ENCODE measurements at places on chromosomes 12 and 14. TPM values are rescaled to one million over a fixed set of nuclear protein-coding genes. Genes with fewer than 3 reads are reported as not detected.

ART4 gene
- 0.48 TPM for total RNA-seq

CCDC38 gene
- total RNA-seq = not detected

KLRC2 gene
- 1.6 TPM for total RNA-seq

CMKLR1 gene
- 4.9 TPM for total RNA-seq

KRT5 gene
- 413 TPM for total RNA-seq

PPP1R1A gene
- 29.7 TPM for total RNA-seq

BEGAIN gene
- 2.0 TPM for total RNA-seq

PCK2 gene
- 51.5 TPM for total RNA-seq

INSM2 gene
- total RNA-seq = not detected

CLEC1A gene
- total RNA-seq = 4.3 TPM

DBX2 gene
- 0.33 TPM for total RNA-seq

PTPRR gene
- 0.59 TPM for total RNA-seq

MBIP gene
- 19.0 TPM for total RNA-seq

TBX3 gene
- total RNA-seq = 78.3 TPM

OR4E1 gene
- total RNA-seq = not detected

CLEC2A gene
- not detected for total RNA-seq

DNA sequence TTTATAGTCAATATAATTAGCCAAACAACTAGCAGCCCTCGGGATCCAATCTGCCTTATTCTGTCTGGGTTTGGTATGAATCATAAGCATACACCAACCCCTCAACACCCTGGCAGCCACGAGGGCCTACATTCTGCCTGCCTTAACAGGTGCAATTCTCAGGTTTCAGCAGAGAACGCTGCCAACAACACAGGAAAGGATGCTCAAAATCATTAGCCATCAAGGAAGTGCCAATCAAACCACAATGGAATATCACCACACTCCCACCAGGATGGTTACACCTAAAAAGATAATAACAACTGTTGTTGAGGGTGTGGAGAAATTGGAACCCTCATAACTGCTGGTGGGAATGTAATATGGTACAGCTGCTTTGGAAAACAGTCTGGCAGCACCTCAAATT lies 122.8 kb downstream of the TTC7B start:
- no peak overlapping the region for H3K4me3 ChIP-seq
- no peaks in the 10 kb centered on the region for H3K4me1 ChIP-seq
- no peaks in the 10 kb centered on the region for H3K27me3 ChIP-seq
- no peak overlapping the region for H3K27ac ChIP-seq
- no peaks in the 10 kb centered on the region for H3K36me3 ChIP-seq

GRCh38 chr14:105849933-105850626 lies 323.7 kb downstream of the TMEM121 start:
- no peaks in the 10 kb centered on the region for H3K27me3 ChIP-seq
- no peaks in the 10 kb centered on the region for H3K4me1 ChIP-seq
- no peak for DNase-seq
- H3K4me3 ChIP-seq = no peak overlapping the region
- no peak overlapping the region for H3K27ac ChIP-seq

DNA sequence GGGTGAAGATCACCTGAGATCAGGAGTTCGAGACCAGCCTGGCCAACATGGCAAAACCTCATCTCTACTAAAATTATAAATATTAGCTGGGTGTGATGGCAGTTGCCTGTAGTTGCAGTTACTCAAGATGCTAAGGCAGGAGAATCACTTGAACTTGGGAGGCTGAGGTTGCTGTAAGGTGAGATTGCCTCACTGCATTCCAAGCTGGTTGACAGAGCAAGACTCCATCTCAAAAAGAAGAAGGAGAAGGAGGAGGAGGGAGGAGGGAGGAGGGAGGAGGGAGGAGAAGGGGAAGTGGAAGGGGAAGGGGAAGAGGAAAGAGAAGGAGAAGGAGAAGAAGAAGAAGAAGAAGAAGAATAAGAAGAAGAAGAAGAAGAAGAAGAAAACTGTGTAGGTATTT lies 17.0 kb downstream of the RNASE10 start:
- H3K4me3 ChIP-seq = no peak overlapping the region
- H3K4me1 ChIP-seq = no peaks in the 10 kb centered on the region
- no peaks in the 10 kb centered on the region for H3K36me3 ChIP-seq
- DNase-seq = no peak
- H3K27me3 ChIP-seq = peaks cover 3% of the 10 kb centered on the region

DNA sequence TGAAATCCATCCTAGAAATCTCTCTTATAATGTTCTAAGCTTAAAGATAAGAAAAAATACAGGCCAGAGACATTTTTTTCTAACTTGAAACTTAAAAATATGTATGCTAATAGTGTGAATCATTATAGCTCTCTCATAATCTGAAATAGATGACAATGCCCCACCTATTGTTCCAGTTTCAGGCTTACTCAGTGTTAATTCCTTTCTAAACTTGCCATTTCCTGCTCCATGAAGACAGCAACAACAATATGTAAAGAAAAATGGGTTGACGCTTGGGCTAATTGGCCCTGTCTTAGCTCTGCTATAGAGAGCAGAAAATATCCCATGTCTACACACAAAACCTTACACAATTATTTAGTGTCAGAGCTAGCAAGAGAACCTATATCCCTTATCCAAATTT lies 37.1 kb downstream of the LMO3 start:
- no peaks in the 10 kb centered on the region for H3K27me3 ChIP-seq
- no peak for DNase-seq
- H3K4me1 ChIP-seq = no peaks in the 10 kb centered on the region
- no peak overlapping the region for H3K27ac ChIP-seq

- no peak for DNase-seq
- H3K4me1 ChIP-seq = no peaks in the 10 kb centered on the region
- H3K27ac ChIP-seq = peak overlapping the region; percentile 3
- no peak overlapping the region for H3K4me3 ChIP-seq
- H3K36me3 ChIP-seq = no peaks in the 10 kb centered on the region
- no peaks in the 10 kb centered on the region for H3K27me3 ChIP-seq
Observed at GRCh38 chr12:58069268-58069963, 128.0 kb downstream of the ATP23 start.

DNA sequence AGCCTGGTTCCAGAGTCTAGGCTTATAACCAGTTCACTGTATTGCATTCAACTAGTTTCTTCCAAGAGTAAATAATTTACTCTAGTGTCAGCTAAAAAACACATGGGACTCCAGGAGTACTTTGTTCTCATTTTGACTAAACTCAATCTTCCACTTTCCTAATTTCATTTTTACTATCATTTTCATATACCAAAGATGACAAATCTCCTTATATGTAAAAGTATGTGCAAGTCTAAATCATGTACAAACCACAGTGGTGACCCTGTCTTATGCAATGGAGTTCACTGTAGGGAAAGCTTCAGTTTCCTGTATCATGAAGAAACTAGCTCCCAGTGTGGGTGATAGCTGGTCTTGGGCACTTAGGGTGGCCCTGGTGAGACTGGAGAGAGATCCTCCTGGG lies 151.6 kb downstream of the HELB start:
- H3K4me3 ChIP-seq = no peak overlapping the region
- H3K27me3 ChIP-seq = no peaks in the 10 kb centered on the region
- H3K27ac ChIP-seq = no peak overlapping the region
- no peaks in the 10 kb centered on the region for H3K36me3 ChIP-seq
- no peak for DNase-seq
- H3K4me1 ChIP-seq = no peaks in the 10 kb centered on the region

- DNase-seq = no peak
- H3K36me3 ChIP-seq = no peaks in the 10 kb centered on the region
- no peaks in the 10 kb centered on the region for H3K27me3 ChIP-seq
Observed at GRCh38 chr12:54296393-54297099, 4.3 kb downstream of the NFE2 start.

GRCh38 chr14:102011631-102012030 lies 47.3 kb downstream of the DYNC1H1 start:
- H3K27me3 ChIP-seq = no peaks in the 10 kb centered on the region
- no peak overlapping the region for H3K4me3 ChIP-seq
- no peaks in the 10 kb centered on the region for H3K4me1 ChIP-seq
- H3K36me3 ChIP-seq = peaks cover 45% of the 10 kb centered on the region

DNA sequence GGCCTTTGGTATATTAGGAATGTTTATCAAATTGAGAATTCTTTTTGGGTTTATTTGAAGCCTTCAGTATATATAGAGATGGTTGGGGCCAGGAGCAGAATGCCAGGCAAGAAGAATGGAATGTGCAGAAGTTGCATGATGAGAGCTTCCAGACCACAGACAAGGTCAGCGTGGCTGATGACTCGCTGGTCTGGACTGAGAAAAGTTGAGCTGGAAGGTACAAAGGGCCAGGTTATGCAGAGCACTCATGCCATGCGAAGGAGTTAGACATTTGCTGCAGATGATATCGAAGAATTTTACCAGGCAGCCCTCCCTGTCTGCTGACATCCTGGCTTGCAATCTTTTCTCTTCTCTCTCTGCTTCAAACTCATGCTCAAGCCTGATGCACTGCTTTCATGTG lies 196.2 kb upstream of the ARHGAP5 start:
- H3K4me3 ChIP-seq = no peak overlapping the region
- no peaks in the 10 kb centered on the region for H3K27me3 ChIP-seq
- H3K4me1 ChIP-seq = no peaks in the 10 kb centered on the region

GRCh38 chr12:124863416-124864325 lies at the start of gene SCARB1:
SCARB1 (minus strand) TSS chr12:124863864; CDS start chr12:124863720, 144 bp downstream.
- peak; percentile 75 for DNase-seq
- no peaks in the 10 kb centered on the region for H3K27me3 ChIP-seq
- no peaks in the 10 kb centered on the region for H3K4me1 ChIP-seq
- peak within 1 kb of the TSS; percentile 74 for H3K27ac ChIP-seq

DNA sequence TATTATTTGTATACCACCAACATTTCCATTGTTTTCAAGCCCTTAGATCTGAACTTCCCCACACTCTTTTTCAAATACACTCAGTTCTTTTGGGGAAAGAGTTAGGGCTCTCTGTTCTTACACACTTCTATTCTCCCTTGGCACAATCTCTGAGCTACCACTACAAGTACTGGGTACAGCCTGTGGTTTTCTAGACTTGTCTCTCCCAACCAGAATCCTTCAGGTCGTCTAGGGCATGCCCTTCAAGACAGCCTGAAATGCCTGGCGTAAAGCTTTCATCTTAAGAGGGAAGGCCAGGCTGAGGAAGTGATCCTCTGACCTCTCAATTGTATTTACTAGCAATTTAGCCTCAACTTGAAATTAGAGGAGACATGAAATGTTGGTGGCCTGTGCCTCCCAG lies 1442.0 kb downstream of the AACS start:
- no peak overlapping the region for H3K4me3 ChIP-seq
- H3K27me3 ChIP-seq = no peaks in the 10 kb centered on the region
- no peak for DNase-seq
- H3K27ac ChIP-seq = no peak overlapping the region

- H3K4me3 ChIP-seq = no peak overlapping the region
- H3K27me3 ChIP-seq = no peaks in the 10 kb centered on the region
- DNase-seq = peak; percentile 40
- no peak overlapping the region for H3K27ac ChIP-seq
- H3K36me3 ChIP-seq = no peaks in the 10 kb centered on the region
Observed at GRCh38 chr12:15996254-15996653, 85.1 kb downstream of the DERA start.

DNA sequence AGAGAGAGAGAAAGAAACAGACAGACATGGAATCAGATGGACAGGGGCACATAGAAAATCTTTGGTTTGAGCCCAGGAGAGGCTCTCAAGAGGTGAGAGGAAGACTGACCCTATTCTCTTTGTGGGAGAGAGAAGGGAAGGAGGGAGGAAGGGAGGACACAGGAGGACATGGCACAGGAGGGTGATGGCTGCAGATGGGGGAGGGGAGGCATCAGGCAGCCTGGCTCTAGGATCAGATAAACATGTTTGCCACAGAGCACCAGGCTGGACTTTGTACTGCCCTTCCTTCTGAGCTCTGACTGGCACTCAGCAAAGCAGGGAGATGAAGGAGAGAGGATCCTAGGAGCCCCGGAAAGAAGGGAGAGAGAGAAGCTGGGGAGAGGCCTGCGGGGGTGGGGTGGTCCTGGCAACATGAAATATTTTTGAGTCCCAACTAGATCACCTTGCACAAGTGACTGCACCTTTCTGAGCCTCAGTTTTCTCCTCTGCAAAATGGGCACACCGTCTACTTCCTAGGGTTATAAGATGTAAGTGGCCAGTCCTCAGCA lies 6.1 kb downstream of the HNF1A start:
- no peak for DNase-seq
- H3K4me1 ChIP-seq = no peaks in the 10 kb centered on the region
- H3K27me3 ChIP-seq = no peaks in the 10 kb centered on the region
- H3K27ac ChIP-seq = no peak overlapping the region

DNA sequence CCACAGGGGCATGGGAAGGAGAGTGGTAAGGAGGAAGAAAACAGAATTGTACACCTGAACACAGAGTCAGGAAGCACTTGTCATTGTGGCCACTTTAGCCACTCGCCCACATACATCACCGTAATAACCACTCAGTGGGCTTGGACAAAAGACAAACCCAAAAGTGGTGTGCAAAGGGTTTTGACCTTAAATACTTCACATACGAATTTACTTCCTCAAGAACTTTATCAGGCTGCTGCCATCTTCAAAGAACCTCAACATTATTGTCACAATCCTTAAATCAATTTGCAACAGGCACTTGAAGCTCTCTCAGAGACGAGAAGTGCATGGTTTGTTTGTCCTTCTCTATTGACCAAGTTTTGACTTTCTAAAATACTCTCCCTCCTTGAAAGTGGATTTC lies 187.3 kb upstream of the EGLN3 start:
- no peaks in the 10 kb centered on the region for H3K27me3 ChIP-seq
- no peak for DNase-seq
- H3K27ac ChIP-seq = no peak overlapping the region
- H3K36me3 ChIP-seq = no peaks in the 10 kb centered on the region
- H3K4me3 ChIP-seq = no peak overlapping the region

GRCh38 chr12:33988913-33989312 lies 33.4 kb upstream of the ALG10 start:
- no peak overlapping the region for H3K4me3 ChIP-seq
- DNase-seq = no peak
- no peak overlapping the region for H3K27ac ChIP-seq

- H3K4me3 ChIP-seq = no peak overlapping the region
- H3K27ac ChIP-seq = no peak overlapping the region
- H3K36me3 ChIP-seq = no peaks in the 10 kb centered on the region
Observed at GRCh38 chr12:73053893-73054292, 781.7 kb downstream of the TRHDE start.

GRCh38 chr12:130706311-130706710 lies 9.8 kb downstream of the RIMBP2 start:
- H3K4me1 ChIP-seq = no peaks in the 10 kb centered on the region
- DNase-seq = no peak
- peaks cover 3% of the 10 kb centered on the region for H3K27me3 ChIP-seq
- H3K36me3 ChIP-seq = no peaks in the 10 kb centered on the region
- no peak overlapping the region for H3K27ac ChIP-seq

GRCh38 chr12:13251521-13251920 lies 55.0 kb downstream of the EMP1 start:
- H3K4me1 ChIP-seq = no peaks in the 10 kb centered on the region
- H3K27ac ChIP-seq = no peak overlapping the region
- DNase-seq = no peak
- H3K36me3 ChIP-seq = no peaks in the 10 kb centered on the region
- no peaks in the 10 kb centered on the region for H3K27me3 ChIP-seq

- no peak overlapping the region for H3K4me3 ChIP-seq
- H3K4me1 ChIP-seq = no peaks in the 10 kb centered on the region
- no peaks in the 10 kb centered on the region for H3K36me3 ChIP-seq
- H3K27ac ChIP-seq = no peak overlapping the region
Observed at GRCh38 chr14:91326514-91327249, 82.2 kb upstream of the GPR68 start.
